GOT3 (cell line): ENCODE measurements at places on chromosomes 16 and 17.

- DNase-seq = no peak
These were observed 16.1 kb downstream of the MGRN1 start for GRCh38 chr16:4640572-4641305.

DNA sequence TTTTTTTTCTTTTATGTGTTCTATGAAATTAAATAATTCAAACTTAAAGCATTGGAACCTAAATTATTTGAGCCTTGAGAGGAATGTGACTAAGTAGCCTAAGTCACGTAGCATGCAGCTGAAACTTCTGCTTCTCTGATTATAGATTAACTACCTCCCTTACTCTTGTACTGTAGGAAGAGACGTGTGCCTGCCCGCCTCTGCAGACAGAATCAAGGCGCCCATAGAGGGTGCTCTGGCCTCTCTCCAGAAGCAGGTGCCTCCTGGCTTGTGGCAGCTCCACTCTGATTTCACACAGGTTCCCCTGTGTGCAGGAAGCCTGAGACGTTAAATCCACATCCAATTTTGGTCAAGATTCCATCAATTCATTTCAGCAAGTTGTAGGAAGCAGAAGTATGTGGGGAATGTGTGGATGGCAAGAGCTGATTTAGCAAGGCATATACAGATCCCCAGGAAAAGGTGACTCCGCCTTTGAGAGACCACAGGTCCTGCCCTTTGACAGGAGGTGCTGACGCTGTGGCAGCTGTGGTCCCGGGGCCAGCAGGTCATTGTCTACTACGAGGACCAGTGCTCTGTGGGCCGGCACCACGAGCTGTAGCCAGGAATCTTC is 1418.8 kb downstream of the CDH11 start:
- DNase-seq = no peak

DNA sequence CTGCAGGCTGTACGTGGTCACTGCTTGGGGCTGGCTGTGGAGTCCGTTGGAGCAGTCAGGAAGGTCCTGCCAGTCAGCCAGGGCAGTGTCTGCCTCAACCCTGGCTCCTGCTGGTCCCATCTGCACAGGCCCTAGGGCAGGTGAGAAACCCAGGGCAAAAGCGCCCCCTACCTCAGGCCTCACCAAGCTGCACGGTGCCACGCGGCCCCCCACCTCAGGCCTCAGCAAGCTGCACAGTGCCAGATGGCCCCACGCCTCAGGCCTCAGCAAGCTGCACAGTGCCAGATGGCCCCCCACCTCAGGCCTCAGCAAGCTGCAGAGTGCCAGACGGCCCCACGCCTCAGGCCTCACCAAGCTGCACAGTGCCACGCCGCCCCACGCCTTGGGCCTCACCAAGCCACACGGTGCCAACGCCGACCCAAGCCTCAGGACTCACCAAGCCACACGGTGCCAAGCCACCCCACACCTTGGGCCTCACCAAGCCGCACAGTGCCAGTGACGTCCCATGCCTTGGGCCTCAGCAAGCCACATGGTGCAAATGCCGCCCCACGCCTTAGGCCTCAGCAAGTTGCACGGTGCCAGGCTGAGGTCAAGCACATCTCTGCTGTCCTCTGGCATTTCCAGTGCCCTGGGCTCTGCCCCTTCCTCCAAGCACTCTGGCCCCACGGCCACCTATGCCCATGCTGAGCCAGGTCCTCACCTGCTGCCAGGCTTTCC is 5.5 kb downstream of the TMEM204 start:
- DNase-seq = no peak

DNA sequence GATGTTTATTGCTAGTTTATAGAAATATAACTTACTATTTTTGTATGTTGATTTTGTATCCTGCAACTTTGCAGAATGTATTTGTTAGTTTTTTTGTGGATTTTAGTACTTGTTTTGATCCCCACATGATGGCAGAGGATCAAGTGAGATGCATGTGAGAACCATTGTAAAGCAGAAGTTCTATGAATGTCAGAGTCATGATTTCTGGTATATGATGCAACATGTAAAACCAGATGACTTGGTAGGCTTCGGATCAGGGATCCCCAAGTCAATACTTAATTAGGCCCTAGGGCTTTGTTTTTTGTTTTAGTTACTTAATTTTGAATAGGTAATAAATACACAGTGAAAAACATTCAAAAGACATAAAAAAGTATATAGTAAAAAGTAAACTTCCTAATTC is 45.8 kb downstream of the ESRP2 start:
- no peak for DNase-seq

DNA sequence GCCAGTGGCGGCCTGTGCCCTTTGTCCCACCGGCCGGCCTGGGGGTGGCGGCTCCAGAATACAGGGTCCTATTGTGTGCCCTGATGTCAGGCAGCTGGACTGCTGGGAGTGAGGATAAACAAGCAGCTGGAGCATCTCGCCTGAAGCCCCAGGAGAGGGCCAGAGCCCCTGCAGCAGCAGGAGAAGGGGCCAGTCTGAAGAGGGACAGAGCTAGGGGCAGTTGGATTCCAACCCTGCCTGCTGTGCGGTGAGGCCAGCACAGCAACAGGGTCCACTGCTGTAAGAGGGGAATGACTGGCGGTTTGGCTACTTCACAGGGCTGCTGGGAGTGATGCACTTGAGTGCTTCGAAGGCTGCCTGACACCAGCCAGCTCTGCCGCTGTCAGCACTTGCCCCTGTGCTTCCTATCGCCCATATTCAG is 25.0 kb downstream of the RAB11FIP4 start:
- DNase-seq = no peak

DNA sequence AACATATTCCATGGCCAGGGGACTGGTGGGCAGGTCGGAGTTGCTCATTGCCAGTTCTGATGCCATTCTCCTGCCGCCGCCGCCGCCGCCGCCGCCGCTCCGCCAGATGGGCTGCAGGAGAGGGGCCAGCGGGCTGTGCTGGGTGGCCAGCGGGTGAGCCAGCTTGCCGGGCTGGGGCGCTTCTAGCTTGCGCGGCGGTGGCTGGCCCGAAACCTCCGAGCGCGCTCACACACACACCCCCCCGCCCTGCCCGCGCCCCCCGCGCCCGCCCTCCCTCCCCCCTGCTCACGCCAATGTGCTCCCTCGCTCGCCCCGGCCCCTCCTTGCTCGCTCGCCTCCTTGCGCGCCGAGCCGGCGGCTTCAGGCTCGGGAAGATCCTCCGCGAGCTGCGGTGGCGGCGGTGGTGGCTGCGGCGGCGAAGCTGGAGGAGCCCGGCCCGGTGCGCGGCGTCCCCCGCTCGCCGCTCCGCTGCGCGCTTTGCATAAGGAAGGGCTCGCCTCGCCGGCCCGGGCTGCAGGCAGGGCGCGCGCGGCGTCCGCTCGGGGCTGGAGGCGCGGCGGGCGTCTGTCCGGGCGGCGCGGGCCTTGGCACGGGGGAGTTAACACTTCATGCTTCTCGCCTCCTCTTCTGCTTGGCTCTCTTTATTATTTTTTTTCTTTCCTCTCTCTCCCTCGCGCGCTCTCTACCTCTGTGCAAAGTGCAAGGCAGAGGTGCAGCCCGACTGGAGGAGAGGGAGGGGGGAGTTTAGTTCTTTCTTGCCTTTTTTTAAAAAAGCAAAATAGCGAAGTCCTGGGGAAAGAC is 500 bp downstream of the MAF start:
- no peak for DNase-seq

DNA sequence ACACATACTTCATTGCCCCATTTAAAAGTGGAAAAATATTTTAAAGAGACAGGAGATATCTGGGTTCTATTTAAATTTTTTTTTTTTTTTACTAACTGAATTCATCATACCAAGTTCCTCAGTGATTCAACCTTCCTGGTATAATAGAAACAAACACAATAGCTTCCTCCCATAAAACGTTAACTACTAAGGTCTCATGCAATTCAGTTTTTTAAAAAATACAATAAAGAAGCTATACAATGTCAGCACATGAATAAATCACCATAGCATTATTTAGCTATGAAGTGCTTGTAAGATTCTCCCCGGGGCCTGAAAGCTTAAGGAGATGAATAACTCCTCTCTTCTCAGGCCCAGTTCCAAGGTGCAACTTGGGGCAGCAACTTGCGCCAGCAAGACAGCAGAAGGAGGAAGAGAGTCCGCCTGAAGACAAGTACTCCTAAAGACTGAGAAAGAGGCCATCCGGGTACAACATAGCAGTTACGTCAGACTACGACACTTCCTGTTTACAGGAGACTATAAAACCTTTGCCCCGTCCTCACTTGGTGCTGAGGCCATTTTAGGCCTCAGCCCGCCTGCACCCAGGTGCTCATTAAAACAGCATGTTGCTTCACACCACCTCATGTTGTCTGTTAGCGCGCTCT is 81.5 kb downstream of the MYO1D start:
- DNase-seq = no peak

- no peak for DNase-seq
These were observed 1.9 kb upstream of the HSF4 start for GRCh38 chr16:67162506-67163163.

DNA sequence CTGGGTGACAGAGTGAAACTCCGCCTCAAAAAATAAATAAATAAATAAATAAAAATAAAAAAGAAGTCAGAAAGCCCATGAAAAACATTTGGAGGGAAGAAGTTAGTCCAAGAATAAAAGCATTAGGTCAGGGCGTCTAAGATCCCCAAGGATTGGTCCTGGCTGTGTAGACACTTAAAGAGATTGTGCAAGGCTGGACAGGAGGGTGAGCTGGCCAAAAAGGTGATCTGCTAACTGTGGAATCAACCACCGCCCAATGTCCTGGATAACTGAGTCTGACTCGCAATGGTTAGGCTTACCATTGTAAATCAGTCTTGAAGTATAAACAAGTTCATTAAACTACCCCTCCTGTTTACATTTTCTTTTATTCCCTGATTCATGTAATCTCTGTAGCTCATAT is 8.8 kb upstream of the ABCA8 start:
- DNase-seq = no peak

DNA sequence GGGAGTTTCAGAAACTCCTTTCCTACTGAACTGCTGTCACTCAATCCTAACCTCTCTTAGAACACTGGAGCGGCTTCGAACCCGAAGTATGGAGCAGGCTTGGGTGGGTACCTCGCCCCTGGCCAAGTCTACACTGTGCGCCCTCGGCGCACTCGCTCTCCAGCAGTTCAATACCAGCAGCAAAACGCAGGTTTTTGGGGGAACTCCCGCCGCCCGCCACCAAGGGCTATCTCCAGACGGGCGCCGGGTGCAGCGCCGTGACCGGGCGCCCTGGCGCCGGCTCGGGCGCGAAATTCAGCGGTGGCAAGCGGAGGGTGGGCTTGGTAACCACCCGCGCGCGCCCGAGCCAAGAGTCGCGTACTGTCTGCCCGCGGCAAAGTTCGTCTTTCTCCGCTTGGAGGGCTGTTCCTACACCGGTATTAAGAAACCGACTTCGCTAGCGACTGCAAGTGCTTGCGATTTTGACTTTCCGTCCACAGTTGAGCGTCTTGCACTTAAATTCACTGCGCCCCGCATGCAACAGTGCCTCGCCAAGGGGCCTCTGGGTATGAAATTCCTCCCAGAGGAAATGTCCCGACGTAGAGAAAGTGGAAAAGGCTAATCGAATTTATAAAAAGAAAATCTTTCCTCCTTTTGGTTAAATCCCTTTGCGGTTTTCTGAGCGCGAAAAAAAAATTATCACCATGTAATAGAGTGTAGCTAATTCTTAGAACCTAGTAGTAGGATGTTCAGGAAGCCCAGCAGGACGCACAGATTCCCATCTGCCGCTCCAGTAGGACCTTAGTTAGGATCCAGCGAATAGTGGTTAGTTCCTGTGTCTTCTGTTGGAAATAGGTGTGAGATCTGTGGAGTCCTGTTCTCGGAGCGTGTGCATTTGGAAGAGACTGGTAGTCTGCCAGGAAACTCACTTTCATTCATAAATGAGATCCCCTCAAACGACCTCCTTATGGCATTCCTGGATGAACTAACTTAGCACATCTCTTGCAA is 5.0 kb upstream of the SALL1 start:
- no peak for DNase-seq

DNA sequence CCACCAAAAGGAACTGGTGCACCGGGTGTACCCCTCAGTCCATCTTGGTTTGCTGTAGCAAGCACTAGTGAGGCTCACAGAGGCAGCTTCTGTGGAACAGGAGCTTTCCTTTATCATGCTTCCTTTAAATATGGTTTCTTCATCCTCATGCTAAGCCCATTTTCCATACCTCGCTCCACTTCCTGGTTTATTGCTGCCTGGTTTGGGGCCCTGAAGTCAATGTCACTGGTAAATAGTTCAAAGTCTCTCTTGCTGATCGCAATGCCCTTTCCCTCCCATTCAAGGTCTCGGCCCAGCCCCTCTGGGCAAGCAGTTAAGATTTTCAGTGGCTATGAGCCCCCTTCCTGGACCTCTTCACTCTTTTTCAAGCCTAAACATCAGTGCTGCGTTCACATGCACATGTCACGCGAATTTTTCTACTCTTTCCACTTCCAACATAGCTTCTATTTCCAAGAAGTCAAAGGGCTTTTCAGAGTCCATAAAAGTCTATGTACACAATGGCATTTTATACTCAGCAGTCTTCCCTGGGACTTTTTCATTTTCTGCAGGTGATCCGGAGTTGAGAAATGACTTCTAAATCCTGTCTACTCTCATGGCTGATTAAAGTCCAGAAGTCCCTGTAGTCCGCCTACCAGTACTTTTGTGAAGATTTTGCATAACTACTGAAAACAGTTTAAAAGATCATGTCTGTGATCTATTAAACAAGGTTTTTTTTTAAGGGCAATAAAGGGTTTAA is 323.8 kb upstream of the ZFHX3 start:
- no peak for DNase-seq

DNA sequence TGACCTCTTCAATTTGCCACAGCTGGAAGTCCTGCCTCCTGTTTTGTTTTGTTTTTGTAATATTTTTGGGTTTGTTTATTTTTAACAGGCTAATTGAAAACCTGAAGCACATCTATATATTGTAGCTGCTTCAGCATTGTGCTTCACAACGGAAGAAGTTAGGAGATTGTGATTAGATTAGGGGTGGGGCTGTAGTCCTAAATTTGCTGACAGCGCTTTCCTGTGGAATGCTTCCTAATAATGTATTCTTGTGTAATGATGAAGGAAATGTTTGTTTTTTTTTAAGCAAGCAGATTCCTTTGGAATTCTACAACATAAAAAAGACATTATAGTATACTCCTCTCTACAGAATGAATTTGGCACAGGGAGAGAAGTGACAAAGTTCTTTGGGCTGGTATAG is 70.1 kb downstream of the NLK start:
- DNase-seq = no peak

GRCh38 chr17:47643116-47643515 is 6.6 kb upstream of the KPNB1 start:
- no peak for DNase-seq

GRCh38 chr16:82133798-82134197 is 36.2 kb downstream of the MPHOSPH6 start:
- no peak for DNase-seq

DNA sequence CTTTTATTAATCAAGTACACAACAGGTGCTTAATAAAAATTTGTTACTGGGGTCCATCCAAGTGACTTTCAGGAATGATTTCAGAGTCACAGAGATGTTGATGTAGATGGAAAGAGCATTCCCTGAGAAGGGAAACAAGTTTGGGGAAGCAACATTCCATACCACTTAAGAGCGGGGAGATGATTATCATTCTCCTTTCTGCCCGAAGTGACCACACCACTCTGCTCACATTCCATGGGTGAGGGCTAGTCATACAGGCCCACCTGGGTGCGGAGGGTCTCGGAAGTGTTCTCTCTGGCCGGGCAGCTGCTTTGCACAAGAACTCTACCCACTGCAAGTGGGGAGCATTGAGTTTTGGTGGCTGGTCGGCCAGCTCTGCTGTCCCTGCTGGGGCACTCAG is 231.4 kb downstream of the SNX29 start:
- DNase-seq = no peak
